ENCODE measurements at places on chromosomes 5 and 9.
A peak's percentile ranks its signal among the peaks of the same experiment; 100 is the strongest.

DNA sequence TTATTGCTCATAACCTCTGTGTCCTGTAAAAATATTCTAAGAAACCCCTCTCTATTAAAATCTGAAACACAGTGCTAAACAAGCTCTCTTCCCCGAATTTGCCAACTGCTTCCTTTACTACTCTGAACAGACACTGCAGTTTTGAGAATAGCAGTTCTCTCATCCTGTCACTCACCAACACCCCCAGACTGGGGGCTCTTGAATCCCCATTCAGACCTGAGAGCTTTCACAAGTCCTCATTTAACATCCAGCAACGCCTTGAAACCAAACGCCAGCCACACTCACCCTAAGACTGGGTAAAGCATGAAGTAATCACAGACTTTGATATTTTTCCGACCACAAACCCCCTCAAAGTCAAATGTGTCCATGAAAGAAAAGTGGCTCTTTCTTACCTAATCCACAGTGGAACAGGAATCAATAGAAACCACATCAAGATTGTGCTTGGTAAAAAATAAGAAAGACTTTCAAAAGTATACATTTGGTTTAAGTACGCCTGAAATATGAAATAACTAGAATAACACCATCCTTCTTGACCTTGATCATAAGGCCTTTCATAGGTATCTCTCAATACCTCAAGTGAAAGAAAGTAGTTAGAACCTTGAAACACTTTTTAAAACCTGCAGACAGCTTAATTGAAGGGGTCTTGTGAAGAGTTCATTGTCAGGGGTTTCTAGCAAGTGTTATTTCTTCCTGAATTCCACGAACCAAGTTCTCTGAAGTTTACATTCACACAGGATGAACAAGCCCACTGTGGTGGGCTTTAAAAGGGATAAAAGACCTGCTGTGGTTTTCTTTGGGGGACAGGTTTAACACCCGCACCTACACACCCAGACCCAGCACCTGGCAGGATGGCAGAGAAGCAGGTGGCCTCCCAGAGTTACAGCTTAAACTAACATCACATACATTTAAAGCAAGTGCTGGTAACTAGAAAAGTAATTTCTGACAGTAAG is 412.6 kb downstream of the MLLT3 start:
- DNase-seq = no peak

- DNase-seq = no peak
Observed at GRCh38 chr5:102921341-102922044, 166.4 kb downstream of the PAM start.

- DNase-seq = no peak
Observed at GRCh38 chr5:109668668-109669422, 20.9 kb upstream of the MAN2A1 start.

GRCh38 chr5:136143312-136143711 is 10.7 kb downstream of the SMAD5 start:
- no peak for DNase-seq

DNA sequence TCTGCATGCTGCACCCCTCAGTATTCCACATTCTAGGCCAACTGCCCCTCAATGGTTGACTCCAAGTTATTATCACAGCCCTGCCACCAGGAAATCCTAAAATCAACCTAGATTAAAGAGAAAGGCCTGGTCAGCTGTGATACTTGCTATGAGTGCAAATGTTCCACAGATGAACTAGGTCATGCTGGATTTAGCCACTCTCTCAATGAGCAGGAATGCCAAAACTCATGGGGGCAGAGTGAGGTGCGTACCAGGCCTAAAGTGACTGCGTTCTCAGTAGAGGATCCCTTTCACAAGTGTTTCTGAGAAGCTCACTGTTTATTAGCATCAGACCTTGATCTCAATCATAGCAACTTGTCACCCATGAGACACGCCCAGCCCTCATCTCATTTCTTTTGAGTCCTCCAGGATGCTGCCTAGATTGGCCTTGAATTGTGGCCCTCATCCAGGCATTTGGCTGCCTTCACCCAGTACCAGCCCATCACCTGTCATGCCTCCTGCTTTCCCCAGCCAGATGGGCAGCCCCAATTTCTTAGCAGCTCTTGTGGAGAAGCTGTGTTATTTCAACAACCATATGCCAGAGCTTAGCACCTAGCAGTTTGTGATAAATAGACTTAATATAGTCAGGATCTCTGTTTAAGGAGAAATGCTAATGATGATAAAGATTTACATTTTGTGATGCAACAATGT is 383.9 kb downstream of the CTNND2 start:
- no peak for DNase-seq

GRCh38 chr9:2231829-2232228 is 216.7 kb downstream of the SMARCA2 start:
- DNase-seq = peak; percentile 36

DNA sequence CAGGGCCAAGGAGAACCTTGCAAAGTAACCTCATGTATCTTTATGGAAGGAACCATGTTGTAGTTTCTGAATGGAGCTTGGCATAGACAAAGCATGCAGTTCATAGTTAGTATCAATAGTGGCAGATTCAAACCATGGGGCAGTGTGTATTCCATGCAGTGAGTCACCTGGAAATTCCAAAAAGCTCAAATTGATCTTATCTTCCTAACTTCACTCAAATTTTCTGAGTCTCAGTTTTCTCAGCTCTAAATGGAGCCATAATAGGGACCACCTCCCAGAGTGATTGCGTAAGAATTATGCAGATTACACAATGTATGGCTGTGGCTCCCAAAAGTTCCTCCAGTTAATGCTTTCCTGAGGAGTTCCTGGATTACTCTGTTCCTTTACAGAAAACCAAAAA is 549.9 kb upstream of the KLF4 start:
- no peak for DNase-seq

GRCh38 chr9:82110881-82111280 is 122.3 kb downstream of the SPATA31D1 start:
- no peak for DNase-seq

GRCh38 chr9:31210978-31211570 is 1173.4 kb upstream of the ACO1 start:
- no peak for DNase-seq

GRCh38 chr9:134371731-134372130 is 45.5 kb downstream of the RXRA start:
- DNase-seq = peak; percentile 74

GRCh38 chr9:109815366-109815947 is 35.5 kb downstream of the PALM2AKAP2 start:
- no peak for DNase-seq

DNA sequence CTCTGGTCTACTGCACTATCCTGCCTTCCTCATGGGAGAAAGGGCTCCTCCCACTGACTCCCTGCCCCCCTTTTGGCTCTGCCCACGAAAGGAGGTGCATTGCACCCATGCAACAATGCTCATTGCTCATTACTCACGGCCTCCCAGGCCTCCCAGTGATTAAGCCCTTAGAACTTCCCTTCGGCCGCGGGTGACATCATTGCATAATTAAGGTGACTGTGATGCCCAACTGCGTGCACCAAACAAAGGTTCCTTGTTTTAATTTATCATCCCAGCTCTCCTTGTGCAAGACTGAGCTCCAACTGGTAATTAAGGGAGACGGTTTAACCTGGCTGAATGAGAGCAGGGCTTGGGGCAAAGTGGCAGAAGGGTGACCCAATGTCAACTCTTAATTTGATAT is 180.4 kb downstream of the GAS1 start:
- DNase-seq = peak; percentile 35

DNA sequence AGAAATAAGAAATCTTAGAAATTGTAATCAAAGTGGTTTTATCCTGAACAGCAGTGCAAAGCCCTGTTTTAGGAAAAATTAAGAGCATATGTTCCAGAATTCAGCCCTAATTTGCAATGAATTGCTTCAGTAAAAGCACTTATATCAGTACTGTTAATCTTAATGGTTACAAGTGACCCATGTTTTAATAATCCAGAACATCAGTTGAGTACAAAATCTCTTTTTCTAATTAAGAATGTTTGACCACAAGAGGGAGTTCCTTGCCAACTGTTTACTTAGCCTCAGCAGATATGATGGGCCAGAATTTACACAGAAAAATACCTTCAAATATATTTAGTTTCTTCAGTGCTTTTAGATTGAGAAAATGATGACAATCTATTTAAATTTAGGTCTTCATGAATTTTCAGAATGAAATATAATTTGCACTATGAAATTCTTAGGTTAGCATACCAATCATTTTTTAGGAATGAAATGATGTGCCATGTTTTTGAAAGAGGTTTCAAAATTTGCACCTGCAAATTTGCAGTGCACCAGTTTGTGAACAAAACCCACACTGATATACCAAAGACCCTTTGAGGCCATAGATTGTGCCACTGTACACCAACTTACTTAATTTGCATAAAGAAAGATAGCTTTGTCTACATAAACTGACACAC is 926.3 kb upstream of the ARRDC3 start:
- no peak for DNase-seq

- DNase-seq = peak; percentile 86
Observed at GRCh38 chr9:136648751-136649150, 14.0 kb upstream of the EGFL7 start.

- DNase-seq = no peak
Observed at GRCh38 chr5:14971873-14972272, 100.3 kb upstream of the ANKH start.

DNA sequence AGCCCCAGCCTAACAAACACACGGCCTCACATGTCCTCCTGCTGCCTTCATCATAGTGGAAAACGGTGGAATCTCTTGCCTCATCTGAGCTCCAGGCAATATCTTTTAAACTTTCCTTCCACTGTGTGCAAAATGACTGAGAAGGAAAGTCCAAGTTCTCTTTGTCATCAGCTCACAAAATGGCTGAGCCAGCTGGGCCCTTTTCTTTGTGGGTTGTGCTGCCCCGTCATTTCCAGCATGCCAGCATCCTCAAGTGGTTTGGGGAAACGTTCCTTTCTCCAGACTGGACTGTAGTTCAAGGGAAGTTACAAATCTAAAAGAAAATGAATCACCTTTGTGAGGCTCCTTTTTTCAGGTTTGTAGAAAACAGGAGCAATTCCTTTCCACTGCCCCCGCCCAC is 171.1 kb upstream of the FSTL4 start:
- no peak for DNase-seq

DNA sequence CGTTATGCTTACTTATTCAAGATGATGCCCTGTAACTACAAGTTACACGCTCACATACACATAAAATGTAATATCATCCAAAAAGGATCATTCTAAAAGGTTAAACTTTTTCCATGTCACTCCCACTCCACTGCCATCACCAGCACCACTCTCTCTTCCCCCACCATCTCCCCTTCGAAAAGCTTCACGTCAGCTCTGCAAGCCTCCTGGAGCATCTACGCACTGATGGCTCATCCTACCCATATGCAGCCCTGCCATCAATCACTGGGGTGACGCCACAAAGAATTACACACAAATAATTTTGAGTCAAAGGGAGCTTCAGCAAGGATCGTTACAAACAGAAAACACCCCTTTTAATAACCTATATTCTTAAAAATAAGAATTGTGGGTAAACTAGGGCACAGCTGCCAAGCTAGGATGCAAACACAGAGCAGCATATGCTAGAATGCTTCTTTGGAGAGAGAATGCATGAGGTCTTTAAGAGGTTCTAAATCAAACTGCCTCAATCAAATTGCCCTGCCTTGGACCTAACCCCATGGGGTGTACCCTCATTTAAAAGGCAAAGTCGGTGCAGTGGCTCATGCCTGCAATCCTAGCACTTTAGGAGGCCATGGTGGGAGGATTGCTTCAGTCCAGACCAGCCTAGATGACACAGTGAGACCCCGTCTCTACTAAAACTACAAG is 56.1 kb downstream of the SHB start:
- DNase-seq = no peak

DNA sequence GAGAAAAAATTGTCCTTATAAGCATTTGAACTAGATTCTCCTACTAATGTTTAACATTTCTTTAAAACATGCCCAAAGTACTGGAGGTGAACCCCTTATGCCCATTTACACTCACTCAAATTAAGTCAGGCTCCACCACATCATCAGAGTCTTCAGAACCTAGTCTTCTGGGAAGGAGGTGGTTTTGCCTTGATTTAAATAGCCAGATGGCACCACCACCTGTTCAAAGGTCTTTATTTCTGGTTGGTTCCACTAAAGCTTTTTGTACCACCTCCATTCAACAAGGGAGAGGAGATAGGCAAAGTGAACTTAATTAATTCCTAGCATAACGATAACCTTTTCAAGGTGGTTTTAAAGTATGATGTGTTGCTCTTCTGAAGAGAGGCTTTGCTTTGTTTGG is 189.5 kb downstream of the SLF1 start:
- DNase-seq = no peak

DNA sequence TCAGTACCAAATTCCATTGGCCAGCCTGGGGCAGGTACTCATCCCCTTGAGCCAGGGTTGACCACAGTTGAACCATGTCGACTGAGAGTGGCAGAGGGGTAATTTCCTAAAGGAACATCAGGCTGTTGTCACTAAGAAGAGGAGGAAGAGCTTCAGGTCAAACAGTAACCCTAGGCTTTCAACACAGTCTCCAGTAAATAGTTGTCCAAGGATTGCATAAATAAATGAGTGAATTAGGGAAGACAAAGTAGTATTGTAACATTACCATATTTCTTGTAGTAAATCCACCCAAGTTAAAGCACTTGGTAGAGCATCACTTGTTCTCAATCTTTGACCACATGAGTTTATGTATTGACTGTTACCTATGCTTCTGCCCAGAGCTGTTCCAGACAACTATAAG is 7.4 kb downstream of the PSAT1 start:
- DNase-seq = no peak

DNA sequence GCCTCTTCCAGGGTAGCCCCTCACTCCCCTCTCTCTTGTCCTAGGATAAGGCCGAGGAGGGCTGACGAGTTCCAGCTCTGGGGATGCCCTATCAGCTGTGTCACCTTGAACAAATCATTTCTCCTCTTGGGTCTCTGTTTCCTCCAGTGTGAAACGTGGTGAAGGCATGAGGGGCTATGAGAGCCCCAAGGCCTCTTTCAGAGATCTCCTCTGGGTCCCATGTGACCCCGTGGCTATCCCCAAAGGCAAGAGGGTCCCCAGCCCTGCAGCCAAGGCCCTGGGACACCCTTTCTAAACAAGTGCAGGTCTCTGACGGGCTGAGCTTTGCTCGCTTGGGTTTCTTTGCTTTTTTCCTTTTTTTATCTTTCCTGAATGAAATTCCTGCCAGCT is 25.5 kb upstream of the SPTLC1 start:
- no peak for DNase-seq

- no peak for DNase-seq
Observed at GRCh38 chr5:67409126-67409777, 212.7 kb upstream of the CD180 start.

DNA sequence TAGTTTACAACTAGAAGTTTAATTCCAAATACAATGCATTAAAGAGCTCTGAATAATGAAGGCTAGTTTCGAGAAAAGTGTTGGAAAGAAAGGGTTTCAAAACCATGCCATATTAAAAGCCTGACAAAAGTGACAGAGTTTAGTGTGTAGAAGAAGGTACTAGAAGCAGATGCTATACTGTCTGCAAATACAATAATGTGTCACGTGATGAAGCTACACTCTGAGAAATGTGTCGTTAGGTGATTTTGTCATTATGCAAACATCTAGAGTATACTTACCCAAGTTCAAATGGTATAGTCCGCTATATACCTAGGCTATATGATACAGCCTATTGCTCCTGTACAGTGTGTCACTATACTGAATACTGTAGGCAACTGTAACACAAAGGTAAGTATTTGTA is 494.1 kb downstream of the TLE1 start:
- no peak for DNase-seq

Data from left cardiac atrium (tissue), 4 donors.